ENCODE measurements at places on chromosomes 12 and 14.

DNA sequence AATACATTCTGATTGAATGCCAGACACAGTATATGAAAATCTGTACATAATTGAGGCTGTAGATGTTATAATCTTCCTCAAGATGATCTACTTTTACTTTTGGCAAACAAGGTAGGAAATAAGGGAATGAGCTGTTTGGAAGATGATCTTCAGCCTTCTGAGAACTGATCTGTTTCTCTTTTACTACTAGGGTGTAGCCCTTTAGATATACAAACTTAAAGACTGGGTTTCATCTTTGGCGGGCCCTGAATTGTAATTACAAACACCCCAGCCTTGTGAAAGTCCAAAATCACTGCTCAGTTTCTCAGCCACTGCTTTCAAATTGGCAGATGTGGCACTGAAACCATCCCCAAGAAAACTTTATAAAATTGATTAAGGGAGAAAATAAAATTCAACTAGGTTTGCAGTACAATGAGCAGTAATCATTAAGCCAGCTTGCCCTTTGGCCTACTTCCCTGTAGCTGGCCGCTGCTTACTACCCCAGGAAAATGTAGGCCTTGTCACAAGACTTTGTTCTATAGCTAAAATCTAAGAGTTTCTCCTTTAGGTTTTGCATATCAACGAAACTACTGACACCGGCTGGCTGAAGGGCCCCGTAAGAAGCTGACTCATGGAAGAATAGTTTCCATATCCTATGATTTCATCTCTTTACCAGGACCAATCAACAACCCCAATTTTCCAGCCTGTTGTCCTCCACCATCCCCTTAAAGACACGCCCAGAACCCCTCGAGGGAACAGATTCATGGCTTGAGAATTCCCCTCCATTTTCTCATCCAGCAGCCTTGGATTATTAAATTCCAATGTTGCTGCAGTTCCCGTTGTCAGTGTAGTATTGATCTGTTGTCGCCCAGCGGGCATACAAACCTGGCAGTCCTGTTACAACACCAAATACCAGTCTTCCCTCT, 210.8 kb downstream of the PCNX1 start:
- DNase-seq, result no peak
- H3K4me1 ChIP-seq, result peaks cover 20% of the 10 kb centered on the region
- H3K27ac ChIP-seq, result peak overlapping the region; percentile 72
- H3K27me3 ChIP-seq, result no peaks in the 10 kb centered on the region
- peaks cover 1% of the 10 kb centered on the region for H3K36me3 ChIP-seq

DNA sequence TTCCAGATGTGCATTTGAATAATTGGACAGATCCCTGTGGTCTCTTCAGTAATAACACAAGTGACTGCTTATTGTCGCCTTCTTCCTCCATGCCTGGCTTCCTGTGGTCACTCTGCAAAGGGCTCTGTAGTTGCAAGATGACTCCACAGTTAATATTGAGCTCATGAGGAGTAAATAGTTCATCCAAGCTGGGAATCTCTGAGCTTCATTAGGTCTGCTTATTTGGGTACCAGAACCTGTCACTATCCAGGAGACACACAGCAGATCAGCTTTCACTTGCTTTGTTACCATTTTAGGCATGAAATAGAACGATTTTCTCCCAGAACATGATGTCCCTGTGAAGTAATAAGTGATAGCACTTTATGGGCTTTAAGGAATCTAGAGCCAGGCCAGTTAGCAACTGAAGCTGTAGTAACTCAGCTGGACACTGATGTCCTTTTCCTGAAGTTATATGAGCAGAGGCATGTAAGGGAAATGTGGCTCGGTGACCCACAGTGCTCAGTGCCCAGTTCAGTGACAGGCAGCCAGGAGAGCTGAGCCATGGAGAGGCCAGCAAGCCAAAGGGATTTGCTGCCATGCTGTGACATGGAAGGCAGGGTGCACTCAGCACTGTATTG, 50.1 kb downstream of the CRADD start:
- peaks cover 9% of the 10 kb centered on the region for H3K36me3 ChIP-seq
- peaks cover 3% of the 10 kb centered on the region for H3K4me1 ChIP-seq
- no peak overlapping the region for H3K27ac ChIP-seq
- DNase-seq, result no peak

GRCh38 chr14:63375769-63376168, 57.0 kb upstream of the GPHB5 start:
- no peaks in the 10 kb centered on the region for H3K4me1 ChIP-seq
- H3K36me3 ChIP-seq, result peaks cover 34% of the 10 kb centered on the region
- DNase-seq, result no peak
- no peak overlapping the region for H3K27ac ChIP-seq
- H3K27me3 ChIP-seq, result no peaks in the 10 kb centered on the region
- H3K4me3 ChIP-seq, result no peak overlapping the region

DNA sequence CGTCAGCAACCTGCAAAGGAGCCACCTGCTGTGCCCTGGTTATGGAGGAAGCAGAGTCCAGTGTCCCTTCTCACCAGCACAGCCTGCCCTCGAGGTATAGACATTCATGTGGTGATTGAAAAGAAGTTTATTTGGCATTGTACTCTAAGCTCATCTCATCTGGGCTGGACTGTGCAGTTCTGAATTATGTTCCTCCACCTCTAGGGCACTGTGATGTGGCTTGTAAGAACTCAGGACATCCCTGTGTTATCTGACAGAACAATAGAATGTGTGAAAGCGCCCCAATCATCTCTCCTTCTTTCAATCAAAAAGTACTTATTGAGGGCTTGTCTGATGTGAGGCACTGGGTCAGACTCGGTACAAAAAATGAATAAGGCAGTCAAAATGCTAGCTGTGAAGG, 140.1 kb downstream of the DHRS2 start:
- no peak overlapping the region for H3K4me3 ChIP-seq
- H3K27me3 ChIP-seq, result peaks cover 37% of the 10 kb centered on the region
- no peaks in the 10 kb centered on the region for H3K4me1 ChIP-seq
- no peaks in the 10 kb centered on the region for H3K36me3 ChIP-seq
- H3K27ac ChIP-seq, result no peak overlapping the region
- no peak for DNase-seq

- H3K4me1 ChIP-seq, result no peaks in the 10 kb centered on the region
- no peaks in the 10 kb centered on the region for H3K36me3 ChIP-seq
- DNase-seq, result no peak
- H3K4me3 ChIP-seq, result no peak overlapping the region
- H3K27ac ChIP-seq, result no peak overlapping the region
- H3K27me3 ChIP-seq, result peaks cover 15% of the 10 kb centered on the region
Observed at GRCh38 chr14:59707778-59708561, 131.4 kb upstream of the CCDC175 start.

DNA sequence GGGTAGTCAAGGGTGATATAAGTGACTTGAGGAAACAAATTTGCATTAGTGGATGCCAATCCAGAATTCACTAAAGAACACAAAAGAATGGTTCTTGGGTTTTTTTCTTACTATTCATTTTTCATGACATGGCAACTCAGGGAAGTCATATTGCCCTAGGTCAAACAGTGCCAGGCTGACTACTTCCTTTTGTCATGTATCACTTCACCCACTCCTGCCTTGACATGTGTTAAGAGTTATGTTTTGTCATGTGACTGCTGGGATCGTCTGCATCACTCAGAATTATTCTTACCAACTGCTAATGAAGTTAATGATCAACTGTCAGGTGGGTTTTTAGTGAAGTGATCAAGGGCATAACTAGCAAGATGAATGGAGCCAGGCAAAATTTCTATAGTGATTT, 74.2 kb downstream of the PRORP start:
- no peak for DNase-seq
- H3K4me1 ChIP-seq, result peaks cover 22% of the 10 kb centered on the region
- H3K27me3 ChIP-seq, result no peaks in the 10 kb centered on the region
- H3K4me3 ChIP-seq, result no peak overlapping the region
- peaks cover 23% of the 10 kb centered on the region for H3K36me3 ChIP-seq
